Stimulated activated CD4-positive, alpha-beta T cell treated with anti-CD3 and anti-CD28 coated beads, Interleukin-1b, Interleukin-23, amount 100 ng/mL, for 1 hour (primary cell): ENCODE measurements at places on chromosomes 1 and 21.

DNA sequence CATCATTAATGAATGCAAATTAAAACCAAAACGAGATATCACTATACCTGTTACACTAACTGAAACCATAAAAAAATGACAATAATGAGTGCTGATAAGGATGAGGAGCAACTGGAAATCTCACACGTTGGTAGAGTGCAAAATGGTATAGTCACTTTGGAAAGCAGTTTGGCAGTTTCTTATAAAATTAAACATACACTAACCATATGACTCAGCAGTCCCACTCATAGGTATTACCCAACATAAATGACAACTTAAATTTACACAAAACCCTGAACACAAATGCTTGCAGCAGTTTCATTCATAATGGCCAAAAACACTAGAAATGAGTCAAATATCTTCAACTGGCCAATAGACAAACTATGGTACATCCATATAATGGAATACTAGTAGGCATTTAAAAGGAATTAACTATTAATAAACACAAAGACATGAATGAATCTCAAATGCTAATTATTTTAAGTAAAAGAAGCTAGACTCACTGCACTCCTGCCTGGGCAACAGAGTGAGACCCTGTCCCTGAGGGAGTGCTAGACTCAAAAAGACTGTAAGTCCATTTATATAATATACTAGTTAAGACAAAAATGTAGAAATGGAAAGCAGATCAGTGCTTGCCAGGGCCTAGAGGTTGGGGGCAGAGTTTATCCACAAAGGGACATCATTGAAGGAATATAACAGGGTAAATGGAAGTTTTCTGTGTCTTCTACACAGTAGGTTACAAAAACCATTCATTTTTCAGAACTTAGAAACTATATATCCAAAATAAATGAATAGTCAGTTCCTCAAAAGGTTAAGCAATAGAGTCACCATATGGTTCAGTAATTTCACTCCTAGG lies 77.4 kb downstream of the EIF4G3 start:
- DNase-seq = no peak

GRCh38 chr1:209383422-209383821 lies 200.1 kb upstream of the CAMK1G start:
- DNase-seq = no peak

GRCh38 chr1:20483833-20484518 lies 2.0 kb downstream of the CAMK2N1 start:
- DNase-seq = no peak

DNA sequence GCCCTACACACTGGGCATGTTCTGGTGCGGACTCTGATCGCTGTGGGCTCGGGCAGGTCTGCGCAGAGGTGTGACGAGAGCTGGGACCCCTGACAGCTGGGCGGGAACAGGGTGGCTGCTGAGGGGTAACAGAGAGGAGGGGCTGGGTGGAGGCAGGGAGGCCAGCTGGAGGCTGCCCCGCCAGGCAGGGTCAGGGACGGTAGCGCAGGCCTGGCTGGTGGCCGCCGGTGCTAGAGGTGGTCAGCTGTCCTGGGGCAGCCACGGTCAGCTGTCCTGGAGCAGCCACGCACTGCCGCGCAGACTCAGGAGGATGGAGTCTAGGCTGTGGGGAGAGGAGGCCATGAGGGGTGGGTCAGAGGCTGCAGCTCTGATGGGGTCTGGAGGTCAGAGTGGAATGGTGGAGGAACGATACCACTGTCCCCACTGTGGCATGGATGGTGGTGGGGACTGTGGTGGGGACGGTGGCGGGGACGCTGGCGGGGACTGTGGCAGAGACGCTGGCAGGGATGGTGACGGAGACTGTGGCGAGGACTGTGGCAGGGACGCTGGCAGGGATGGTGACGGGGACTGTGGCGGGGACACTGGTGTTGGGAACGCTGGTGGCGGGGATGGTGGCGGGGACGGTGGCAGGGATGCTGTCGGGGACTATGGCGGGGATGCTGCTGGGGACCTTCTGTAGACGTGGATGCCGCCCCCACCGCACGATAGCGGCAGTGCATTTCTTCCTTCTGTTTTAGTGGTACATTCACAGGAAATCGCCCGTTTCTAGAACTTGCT lies 21.3 kb upstream of the LRRC3 start:
- DNase-seq = no peak

DNA sequence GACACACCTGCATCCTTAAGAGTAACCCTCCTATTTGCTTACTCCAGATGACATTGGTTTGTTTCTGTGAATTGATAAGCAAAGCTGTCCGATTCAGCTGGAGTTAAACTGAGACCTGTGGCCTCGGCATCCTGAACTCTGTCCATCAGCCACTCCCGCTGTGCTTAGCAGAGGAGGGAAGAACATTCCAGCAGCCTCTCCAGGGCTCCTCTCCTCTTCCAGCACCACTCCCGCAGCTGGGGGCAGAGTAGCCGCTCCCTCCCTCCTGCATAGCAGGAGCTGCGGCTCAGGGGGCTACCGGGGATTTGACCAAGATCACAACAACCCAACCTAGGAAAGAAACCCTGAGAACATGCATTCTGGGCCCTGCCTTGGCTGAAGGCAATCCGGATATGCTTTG lies 8.8 kb downstream of the LRRC38 start:
- no peak for DNase-seq
